ENCODE measurements at places on chromosomes 7 and 10. TPM values are rescaled to one million over a fixed set of nuclear protein-coding genes. Genes with fewer than 3 reads are reported as not detected.

DNA sequence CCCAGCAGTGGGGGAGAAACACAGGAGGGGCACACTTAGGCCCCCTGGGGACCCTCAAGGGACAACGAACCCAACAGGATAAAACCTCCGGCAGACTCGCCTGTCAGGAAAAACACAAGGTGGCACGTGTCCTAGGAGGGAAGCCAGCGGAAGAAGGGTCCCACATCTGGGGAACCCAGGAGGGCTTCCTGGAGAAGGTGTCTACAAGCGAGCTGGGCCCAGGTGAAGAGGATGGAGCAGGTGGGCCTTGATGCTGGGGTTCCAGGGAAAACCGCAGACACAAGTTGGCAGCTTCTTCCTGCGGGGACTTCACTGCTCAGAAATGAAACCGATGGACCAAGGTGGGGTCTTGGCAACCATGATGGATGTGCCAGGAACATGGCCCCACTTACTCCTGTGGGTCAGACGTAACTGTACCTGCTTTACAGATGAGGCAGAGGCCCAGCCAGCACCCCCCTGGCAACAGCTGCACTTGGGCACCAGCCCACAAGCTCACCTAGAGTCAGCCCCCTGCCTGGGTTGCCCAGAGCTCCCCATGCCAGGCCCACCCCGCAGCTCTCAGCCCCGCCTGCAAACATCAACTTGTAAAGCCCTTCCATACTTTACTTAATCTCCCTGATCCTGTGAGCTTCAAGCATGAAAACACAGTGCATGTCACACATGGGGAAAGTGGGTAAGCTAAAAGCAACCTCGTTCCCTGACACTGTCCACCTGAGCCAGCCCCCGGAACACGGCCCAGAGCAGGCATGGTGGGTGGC lies 225.0 kb downstream of the ELFN1 start:
- DNase-seq, result no peak
- no peak overlapping the region for H3K4me3 ChIP-seq

GRCh38 chr10:95597788-95598187 lies 36.6 kb upstream of the SORBS1 start:
- H3K4me1 ChIP-seq, result no peaks in the 10 kb centered on the region
- H3K27me3 ChIP-seq, result peaks cover 13% of the 10 kb centered on the region
- no peaks in the 10 kb centered on the region for H3K36me3 ChIP-seq

GRCh38 chr10:75513292-75513885 lies 82.0 kb downstream of the LRMDA start:
- no peak overlapping the region for H3K27ac ChIP-seq
- H3K4me1 ChIP-seq, result no peaks in the 10 kb centered on the region
- peaks cover 8% of the 10 kb centered on the region for H3K27me3 ChIP-seq
- no peak for DNase-seq

CRPPA gene
- 0.86 TPM for total RNA-seq

All from activated T-cell treated with anti-CD3 and anti-CD28 coated beads, Interleukin-2, amount 50 U/mL, for 72 hours (primary cell).